ENCODE measurements at places on chromosomes 6 and 20.

DNA sequence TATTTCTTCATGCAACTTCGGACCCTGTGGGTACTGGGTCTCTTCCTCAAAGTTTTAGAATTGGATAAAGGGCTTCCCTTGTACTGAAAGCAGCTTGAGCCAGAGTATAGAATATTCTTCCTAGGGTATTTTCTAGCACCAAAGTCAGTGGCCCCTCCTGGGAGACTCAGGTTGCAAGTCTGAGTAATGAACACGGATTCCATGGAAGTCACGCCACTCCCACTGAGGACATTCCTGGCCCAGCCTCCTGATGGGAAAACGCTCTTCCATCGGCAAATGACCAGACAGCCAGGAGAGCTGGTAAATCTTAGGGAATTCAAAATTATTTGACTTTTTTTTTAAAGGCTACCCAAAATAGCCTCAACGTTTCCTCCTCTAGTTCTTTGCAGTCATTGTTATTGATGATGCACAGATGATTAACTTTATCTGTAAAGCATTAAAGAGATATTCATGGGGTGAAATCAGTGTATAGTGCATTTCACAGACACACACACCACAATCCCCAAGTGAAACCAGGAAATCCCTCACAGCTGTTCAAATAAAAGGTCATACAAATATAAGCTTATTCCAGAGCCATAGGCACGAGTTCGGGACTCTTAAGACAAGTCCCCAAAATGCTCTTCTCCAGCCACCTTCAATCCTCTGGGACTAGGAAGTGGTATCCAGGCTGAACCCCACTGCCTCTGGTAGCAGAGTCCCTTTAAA, 248.8 kb downstream of the SOD2 start:
- DNase-seq, result no peak

DNA sequence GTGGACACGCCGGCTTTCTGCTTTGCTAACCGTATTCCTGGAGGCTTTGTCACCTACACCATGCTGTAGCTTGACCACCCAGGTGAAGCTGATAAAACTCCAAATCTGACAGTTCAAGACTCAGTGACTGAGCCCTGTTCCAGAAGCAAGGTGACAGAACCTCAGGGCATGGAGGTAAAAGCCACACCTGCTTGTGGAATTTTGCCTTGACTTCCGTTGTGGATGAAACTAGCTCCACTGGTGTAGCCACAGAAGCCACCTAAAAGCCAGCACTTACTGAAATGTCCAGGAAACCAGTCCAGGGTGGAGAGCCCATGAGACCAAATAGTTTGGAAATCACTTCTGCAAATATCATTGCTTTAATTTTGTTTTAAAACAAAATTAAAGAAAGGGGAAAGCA, 11.0 kb downstream of the CST8 start:
- DNase-seq, result no peak

DNA sequence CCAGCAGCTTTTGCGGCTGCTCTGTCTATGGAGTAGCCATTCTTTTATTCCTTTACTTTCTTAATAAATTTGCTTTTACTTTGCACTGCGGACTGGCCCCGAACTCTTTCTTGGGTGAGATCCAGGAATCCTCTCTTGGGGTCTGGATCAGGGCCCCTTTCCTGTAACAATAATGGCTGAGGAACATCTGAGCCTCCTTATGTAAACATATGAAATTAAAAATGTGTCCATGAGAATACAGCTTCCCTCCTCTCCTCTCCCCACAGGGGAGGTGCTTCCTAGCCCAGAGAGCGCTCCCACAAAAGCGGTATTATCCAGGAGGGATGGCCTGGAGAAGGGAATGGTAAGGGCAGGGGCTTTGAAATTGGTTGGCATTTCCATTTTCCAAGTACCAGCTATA, 81.1 kb downstream of the PSMG4 start:
- DNase-seq, result no peak

DNA sequence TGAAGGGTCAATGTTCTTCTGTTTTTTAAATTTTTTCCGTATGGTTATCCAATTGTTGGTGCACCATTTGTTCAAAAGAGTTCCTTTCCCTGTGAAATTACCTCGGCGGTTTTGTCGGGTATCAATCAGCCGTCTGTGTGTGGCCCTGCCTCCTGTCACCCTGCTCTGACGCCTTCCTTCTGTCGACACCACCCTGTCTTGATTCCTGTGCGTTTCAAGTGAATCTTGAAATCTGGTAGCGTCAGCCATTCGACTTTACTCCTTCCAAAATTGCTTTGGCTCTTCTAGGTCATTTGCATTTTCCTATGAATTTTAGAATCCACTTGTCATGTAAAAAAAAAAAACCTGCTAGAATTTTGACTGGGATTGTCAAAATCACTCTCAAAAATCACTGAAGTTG, 181.1 kb downstream of the CDH4 start:
- DNase-seq, result no peak

DNA sequence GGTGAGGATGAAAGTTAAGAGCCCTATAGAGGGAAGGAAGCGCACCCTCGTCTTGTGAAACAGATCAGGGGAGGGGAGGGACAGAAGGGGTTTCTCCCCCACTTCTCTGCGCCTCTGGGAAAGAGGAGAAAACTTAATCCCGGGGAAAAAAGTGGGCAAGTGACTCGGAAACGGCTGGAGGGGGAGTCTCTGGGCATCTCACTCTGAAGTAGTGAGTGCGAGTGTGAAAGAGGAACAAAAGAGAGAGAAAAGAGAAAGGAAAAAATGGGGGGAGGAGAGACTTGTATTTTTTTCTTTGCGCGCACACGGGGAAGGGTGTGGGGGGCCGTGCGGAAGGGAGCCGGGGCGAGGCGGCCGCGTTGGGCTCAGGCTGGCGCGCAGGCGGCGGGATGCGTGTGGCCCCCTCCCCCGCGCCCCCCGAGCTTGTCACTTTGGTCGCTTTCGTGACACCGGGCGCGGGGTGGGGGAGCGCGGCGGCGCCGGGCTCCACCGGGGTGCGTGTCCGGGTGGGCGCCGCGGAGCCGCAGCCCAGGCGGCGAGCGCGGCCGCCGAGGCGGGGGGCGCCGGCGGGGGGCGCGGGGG, 454 bp downstream of the L3MBTL3 start:
- no peak for DNase-seq

GRCh38 chr20:62326559-62326958, 23.8 kb downstream of the ADRM1 start:
- no peak for DNase-seq

DNA sequence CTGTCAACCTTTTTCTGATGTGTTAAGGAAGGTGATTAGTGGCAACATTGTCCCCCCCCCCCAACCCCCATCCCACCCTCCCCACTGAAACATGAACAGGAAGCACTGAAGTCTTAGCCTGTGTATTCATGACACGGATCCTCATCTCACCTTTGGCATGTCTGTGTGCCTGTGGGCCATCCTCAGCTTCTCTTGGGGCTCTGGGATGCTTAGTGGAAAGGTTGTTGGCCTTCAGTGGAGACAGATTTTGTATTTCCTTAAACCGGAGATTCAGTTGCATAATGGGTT, 93.6 kb downstream of the RREB1 start:
- no peak for DNase-seq

DNA sequence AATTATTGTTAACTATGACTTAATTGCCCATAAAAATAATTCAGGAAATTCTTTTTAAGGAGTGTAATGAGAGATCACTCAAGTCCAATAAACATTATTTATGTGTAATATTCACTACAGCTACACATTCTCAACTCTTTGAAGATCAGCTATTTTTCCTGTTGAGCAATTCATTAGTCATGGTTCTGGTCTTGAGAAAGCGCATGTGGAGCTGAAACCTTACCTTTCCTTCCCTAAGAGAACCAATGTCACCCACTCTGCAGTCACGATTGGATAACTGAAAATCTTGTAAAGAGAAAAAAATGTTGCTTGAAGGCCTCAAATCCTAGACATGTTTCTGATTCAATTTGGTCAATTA, 736.9 kb upstream of the MARCKS start:
- DNase-seq, result no peak

DNA sequence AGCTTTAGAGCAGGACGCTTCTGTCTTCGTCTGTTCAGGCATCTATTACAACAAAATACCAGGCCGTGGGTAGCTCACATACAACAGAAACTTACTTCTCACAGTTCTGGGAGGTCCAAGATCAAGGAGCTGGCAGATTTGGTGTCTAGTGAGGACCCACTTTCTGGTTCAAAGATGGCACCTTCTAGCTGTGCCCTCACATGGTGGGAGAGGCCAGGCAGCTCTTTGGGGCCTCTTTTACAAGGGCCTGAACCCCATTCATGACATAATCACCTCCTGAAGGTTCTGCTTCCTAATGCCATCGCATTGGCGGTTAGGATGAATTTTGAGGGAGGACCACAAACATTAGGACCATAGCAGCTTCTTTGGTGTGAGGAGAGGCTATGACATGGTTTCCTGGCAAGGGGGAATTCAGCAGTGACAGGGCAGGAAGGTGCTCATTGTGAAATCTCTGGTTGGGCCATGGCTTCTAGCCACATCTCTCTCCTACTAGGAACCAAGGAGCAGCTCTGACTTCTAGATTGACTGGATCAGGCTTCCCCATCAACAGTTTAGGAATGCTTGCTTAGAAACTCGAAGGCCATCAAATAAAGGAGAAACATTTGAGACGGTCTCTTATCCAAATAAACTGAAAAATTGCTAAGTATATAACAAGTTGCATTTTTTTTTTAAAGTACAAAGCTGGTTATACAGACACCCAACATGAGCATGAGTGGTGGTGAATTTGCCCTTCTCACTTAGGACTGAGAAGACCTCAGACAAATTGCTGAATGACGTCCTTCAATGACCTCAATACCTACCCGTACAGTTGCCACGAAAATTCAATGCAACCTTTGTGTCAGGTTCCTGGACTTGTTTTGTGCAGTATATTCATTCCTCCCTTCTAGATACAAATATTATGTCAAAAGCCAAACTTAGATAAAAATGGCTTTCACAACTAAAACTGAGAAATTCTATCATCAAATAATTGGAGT, 140.7 kb downstream of the ZDHHC14 start:
- DNase-seq, result no peak

- no peak for DNase-seq
Observed at GRCh38 chr6:35391240-35391968, 49.0 kb downstream of the PPARD start.

GRCh38 chr6:94680669-94681212, 896.6 kb upstream of the MANEA start:
- DNase-seq, result no peak

DNA sequence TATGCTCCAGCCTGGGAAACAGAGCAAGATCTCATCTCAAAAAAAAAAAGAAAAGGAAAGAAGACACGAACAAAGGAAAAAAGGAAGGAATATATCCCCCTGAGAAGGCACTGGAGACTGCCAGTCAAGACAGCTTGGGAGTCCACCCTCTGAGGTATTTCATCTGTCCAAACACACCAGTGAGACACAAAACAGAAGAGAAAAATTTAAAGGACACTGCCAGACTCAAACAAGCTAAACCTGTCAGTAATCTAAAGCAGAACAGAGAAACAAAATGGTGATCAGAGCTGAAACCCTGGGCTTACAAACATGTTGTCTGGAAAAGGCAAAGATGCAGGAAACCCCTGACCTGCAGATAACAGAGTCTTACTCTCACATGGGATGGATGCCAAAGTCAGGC, 114.9 kb downstream of the DCDC2 start:
- no peak for DNase-seq

DNA sequence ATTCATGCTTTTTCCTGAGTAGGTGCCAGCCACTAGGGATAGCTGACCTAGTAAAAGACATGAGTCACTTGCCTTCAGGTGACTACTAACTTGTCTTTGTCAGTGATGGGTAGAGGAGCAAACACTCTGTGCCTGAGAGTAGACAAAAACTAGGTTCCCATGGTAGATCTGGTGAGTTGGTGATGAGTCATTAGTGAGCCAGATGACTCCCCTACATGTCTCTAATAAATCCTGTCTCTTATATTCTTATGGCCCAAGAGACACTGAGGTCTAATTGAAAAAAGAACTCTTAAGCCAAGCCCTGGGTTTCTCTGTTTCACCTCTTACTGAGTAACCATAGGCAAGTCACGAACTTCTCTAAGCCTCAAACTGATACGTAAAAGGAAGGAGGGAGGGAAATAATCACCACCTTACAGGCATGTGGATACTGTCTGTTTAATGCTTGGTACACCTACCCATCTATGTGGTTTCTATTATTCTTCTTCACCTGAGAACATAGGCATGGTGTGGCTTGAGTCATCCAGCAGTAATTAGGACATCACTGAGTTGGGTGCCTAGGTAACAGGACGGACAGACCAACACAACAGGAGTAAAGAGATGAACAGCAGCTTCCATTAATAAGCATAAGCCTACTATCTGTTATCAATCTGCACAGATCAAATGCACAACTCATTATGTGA, 20.3 kb downstream of the TTPAL start:
- DNase-seq, result no peak

DNA sequence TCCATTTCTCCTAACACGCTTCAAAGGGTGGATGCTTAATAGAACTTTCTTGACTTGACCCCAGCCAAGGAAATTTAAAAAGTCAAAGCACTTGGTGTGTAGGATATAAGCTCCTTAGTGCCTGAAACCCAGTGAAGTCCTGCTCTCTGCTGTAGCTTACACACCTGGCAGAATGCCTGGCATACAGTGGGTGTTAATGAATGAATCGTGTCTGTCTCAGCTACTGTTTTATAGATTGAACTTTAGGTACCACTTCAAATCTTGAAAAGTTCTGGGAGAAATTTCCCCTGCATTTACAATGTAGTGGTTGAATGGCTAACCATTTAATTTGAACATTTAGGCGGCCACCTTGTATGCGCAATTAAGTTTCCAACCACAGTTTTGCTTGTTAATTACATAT, 70.5 kb upstream of the ZNF217 start:
- DNase-seq, result no peak

DNA sequence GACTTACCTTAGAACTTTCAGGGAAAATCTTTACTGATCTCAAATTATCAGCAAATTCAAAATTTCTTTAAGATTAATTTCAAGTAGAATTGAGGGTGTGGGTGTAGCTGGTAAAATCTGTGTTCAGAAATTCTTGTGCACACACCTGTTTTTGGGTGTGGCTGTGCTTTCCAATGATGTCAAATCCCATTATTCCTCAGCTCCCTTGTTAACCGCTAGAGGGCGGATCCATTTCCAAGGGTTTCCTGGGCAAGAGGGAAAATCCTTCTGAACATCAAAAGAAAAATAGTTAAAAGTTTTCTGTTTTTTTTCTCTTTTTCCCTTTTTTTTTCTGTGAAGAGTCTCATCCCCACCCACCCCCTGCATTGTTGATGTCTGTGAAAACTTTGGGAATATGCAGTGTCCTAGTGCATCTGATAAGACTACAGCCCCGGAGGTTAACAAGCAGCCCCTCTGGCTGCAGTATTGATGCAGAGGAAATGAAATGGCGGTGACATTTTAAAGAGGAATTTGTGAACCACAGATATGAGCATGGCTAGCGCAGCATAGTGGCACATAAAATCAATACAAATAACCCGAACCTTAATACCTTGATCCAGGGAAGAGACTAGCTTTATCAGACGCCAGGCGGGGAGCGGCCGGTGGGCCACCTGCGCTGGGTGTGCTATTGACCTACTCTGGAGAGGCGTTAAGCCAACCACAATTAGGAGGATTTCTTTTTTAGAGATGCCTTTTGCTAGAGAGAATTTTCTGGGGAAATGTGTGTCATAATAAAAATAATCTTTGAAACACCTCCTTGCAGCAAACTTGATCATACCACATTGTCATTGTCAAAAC, 130.9 kb downstream of the FOXA2 start:
- no peak for DNase-seq

GRCh38 chr20:32028647-32029372, 18.6 kb downstream of the CCM2L start:
- no peak for DNase-seq
